Right lobe of liver (tissue), 6 donors: ENCODE measurements at places on chromosomes 4 and X.
A peak's percentile ranks its signal among the peaks of the same experiment; 100 is the strongest.

DNA sequence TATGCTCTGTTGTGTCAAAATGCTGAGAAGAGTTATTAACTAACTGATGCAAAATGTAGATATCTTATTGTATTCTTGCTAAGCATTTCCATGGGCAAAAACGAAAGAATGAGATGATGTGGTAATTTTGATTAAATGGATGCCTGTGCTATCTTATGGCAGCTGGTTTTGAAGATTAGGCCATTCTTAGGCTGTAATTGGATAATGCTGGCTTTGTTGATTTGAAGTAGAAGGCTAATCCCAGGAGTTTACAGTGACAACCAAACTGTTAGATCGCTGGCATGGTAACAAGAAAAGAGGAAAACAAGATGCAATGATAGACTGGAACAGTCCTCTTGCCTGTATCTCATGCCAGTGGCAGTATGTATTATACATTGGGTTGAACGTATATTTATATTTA lies 74.1 kb upstream of the WDR44 start:
- no peak for DNase-seq

- no peak for DNase-seq
These were observed 19.7 kb downstream of the HTRA3 start for GRCh38 chr4:8289151-8289750.

- peak; percentile 48 for DNase-seq
These were observed 36.6 kb downstream of the ADRA2C start for GRCh38 chr4:3802571-3803474.

DNA sequence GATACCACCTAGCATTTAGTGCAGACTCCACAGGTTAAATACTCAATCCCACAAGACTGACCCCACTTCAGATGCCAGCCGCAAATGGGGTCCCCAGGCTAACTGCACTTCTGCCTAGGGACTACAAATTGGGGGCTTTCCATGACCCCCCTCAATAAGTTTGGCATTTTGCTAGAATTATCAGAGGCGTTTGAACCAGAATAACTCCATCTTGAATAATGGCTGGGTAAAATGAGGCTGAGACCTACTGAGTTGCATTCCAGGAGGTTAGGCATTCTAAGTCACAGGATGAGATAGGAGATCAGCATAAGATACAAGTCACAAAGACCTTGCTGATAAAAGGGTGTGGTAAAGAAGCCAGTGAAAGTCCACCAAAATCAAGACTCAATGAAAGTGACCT lies 15.1 kb downstream of the RELL1 start:
- no peak for DNase-seq

- DNase-seq, result no peak
These were observed 202.2 kb upstream of the GPRIN3 start for GRCh38 chr4:89509708-89510281.

DNA sequence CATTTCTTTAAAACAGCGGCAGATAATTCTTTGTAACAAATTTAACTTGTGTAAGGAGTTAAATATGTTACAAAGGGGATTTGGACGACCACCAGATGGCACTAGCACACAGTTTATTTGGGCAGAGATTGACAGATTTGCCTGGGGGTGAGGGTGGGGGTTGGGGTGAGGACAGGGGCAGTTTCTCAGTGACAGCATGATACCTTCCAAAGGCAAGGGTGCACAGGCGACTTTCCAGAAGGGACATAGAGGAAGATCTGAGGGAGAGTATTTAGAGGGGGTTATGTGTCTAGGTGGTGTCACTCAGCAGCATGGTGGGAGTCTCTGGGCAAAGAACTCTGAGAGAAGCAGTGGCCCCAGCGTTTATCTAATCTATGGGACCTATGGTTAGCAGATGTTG lies 9.6 kb upstream of the TMA16 start:
- no peak for DNase-seq

- no peak for DNase-seq
These were observed 56.1 kb downstream of the PPP3CA start for GRCh38 chr4:101291198-101291597.

GRCh38 chrX:24285082-24285481 lies 28.8 kb downstream of the SUPT20HL2 start:
- DNase-seq, result no peak

GRCh38 chr4:68765876-68766275 lies 49.9 kb upstream of the UGT2B10 start:
- no peak for DNase-seq

DNA sequence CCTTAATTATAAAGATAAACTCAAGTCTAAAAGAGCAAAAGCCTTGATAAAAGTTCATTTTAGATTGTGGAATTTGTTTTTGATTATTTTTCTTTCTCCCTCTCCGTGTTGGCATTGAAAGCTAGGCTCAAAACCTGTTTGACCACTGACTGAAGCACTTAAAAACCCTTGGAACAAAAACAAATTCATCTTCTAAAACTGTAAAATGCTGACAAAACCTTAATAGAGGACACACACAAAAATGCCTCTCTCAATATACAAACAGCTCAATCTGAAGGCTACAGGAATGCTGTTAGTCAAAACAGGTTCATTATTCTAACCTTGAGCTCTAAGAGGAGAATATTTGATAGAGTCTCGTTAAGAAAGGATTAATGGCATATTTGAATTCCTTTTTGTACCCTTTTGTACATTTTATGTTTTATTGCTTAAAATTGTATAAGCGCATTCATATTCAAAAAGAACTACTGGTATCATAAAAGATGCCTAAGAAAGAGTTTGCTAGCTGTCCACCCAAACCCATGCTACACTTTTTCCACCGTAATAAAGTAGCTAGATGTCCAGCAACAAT lies 74.3 kb upstream of the NAP1L5 start:
- no peak for DNase-seq

DNA sequence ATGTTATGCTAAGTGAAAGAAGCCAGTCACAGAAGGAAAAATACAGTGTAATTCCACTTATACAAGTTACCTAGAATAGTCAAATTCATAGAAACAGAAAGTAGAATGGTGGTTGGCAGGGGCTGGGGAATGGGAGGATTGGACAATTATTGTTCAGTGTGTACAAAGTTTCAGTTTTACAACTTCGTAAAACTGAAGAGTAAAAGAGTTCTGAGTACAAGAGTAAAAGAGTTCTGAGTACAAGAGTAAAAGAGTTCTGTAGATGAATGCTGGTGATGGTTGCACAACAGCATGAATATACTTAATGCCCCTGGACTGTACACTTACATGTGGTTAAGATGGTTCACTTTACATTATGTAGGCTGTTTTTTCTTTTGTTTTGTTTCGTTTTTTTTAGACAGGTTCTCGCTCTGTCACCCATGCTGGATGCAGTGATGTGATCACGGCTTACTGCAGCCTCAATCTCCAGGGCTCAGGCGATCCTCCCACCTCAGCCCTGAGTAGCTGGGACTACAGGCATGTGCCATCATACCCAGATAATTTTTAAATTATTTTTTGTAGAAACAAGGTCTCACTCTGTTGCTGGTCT lies 230.9 kb downstream of the SOWAHB start:
- no peak for DNase-seq

DNA sequence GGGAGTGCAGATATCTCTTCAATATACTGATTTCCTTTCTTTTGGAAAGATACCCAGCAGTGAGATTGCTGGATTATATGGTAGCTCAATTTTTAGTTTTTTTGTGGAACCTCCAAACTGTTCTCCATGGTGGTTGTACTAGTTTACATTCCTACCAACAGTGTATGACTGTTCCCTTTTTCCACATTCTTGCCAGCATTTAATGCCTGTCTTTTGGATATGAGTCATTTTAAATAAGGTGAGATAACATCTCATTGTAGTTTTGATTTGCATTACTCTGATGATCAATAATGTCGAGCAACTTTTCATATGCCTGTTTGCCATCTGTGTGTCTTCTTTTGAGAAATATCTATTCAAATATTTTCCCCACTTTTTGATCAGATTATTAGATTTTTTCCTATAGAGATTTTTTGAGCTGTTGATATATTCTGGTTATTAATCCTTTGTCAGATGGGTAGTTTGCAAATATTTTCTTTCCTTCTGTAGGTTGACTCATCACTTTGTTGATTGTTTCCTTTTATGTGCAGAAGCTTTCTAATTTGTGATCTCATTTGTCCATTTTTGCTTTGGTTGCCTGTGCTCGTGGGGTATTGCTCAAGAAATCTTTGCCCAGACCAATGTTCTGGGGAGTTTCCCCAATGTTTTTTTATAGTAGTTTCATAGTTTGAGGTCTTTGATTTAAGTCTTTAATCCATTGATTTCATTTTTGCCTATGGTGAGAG lies 552.7 kb downstream of the ZNF674 start:
- no peak for DNase-seq

DNA sequence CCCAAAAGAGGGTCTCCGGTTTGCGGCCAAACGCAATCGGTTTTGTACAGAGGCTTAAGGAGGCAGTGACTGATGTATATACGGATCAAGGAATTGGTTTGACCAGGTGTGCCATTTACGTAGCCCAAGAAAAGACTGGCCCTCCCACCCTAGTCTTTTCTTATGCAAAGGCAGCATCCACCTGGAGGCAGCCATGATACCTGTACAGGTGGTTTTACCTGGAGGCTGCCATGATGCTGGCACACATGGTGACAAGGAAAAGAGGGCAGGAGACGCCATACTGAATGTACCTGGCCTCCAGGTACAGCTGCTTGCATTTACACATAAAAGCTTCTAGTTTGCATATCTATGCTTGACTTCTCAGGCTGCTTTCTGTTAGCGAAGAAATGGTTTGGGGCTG lies 917.7 kb upstream of the INTU start:
- no peak for DNase-seq

GRCh38 chr4:101599620-101600019 lies 190.9 kb upstream of the BANK1 start:
- no peak for DNase-seq

GRCh38 chr4:2186133-2186864 lies 55.6 kb downstream of the HAUS3 start:
- DNase-seq, result peak; percentile 54

GRCh38 chrX:112705726-112706125 lies 26.0 kb upstream of the LHFPL1 start:
- DNase-seq, result peak; percentile 49

GRCh38 chr4:171067422-171067821 lies 745.8 kb upstream of the GALNTL6 start:
- DNase-seq, result no peak

GRCh38 chrX:134936542-134936941 lies 54.2 kb upstream of the SMIM10 start:
- DNase-seq, result no peak

DNA sequence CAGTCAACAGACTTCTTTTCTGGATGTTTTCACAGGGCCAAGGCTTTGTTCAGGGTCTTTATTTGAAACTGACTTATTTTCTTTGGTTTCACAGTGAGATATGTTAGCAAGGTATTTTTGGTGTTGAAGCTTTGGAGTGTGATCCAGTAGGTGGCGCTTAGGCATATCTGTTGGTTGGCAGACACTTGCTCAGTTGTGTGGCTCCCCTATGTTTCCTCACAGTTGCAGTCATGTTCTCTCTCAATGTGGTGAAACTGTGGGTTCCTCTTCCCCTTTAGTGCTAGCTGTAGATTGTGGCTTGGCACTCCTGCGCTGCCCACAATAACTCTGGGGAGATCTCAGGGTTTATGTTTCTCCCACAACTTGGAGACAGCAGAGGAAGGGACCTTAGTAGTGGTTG lies 460.8 kb downstream of the SLITRK2 start:
- DNase-seq, result peak; percentile 44

GRCh38 chrX:133926809-133927208 lies 58.6 kb downstream of the GPC3 start:
- no peak for DNase-seq

GRCh38 chrX:136086521-136086920 lies 60.8 kb upstream of the FHL1 start:
- DNase-seq, result no peak

- DNase-seq, result no peak
These were observed 81.4 kb downstream of the AMELX start for GRCh38 chrX:11374570-11374969.

GRCh38 chr4:113064244-113064643 lies 14.8 kb downstream of the ANK2 start:
- no peak for DNase-seq

GRCh38 chr4:148790691-148791090 lies 348.5 kb upstream of the NR3C2 start:
- DNase-seq, result no peak

DNA sequence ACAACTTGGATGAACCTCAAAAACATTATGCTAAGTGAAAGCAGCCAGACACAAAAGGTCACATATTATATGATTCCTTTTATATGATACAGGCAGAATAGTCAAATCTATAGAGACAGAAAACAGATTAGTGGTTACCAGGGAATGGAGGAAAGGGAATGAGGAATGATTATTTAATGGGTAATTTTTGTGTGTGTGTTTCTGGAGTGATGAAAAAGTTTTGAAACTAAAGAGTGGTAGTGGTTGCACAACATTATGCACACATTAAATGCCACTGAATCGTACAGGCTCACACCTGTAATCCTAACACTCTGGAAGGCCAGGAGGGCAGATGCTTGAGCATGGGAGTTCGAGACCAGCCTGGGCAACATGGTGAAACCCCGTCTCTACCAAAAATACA lies 19.6 kb upstream of the SOD3 start:
- no peak for DNase-seq
